ENCODE measurements at places on chromosomes 1 and 21.

DNA sequence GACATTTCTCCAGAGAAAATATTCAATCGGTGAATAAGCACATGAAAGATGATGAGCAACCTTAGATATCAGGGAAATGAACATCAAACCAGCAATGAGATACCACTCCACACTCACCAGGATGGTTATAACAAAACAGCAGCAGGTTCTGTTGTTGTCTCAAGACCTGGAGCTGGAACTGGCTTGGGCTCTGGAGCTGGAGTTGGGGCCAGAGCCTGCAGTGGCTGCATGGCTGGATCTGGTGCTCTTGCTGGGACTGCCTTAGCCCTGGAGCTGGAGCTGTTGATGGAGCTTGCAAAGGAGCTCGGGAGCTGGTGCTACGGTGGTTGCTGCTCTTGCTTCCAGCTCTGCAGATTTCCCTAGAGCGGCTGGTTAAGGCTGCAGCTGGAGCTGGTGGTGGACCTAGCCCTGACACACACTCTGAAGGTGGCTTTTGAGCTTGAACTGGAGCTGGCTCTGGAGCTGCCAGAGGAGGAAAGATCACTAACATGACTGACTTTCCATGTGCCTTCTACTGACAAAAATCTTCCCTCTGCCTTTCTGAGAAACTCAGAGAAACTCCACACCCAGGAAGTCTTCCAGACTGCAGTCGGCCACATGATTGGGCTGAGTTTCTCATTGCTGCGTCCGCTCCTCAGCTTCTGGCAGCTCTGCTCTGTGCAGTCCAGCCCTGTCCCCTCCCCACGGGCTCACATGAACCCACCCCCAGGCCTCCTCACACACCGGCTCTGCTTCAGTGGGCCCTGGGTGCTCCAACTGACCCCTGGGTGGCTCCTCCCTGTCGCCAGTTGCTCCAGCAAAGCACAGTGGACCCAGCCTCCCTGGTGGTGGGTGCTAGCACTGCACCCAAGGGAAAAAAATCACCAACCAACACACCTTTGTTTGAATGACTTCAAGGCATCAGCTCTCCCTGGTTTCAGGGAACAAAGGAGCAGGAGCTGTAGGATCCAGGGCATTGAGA, 139.1 kb upstream of the FMN2 start:
- no peak for DNase-seq

DNA sequence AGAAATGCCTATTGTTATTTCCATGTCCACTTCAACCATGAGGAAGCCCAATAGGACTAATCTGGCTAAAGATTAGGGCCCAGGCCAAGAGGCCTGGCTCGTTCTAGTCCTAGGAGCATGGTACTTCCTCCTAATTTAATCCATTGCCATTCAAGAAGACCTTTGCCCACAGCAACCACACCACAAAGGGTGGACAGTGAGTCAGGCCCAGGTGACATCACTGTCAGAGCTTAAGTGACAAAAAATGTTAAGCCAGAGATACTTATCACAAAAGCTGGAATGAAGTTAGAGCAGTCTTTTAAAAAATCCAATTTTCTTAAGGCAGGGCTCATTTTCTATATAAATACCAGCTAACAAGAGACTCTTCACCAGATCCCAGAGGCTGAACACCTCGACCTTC, at the start of gene SPRR3:
Gene SPRR3, plus strand, starts transcription at position 368 of the 400 bp plus-strand sequence. CDS start 1,272 bp downstream, outside the sequence.
- no peak for DNase-seq

GRCh38 chr1:58803858-58804257, 20.0 kb upstream of the JUN start:
- DNase-seq = no peak

- no peak for DNase-seq
These were observed 12.4 kb downstream of the TMCC2 start for GRCh38 chr1:205240118-205240517.

- no peak for DNase-seq
These were observed 626.9 kb upstream of the ADGRL4 start for GRCh38 chr1:79633456-79633855.

- no peak for DNase-seq
These were observed 78.6 kb downstream of the PDE9A start for GRCh38 chr21:42732033-42732410.

DNA sequence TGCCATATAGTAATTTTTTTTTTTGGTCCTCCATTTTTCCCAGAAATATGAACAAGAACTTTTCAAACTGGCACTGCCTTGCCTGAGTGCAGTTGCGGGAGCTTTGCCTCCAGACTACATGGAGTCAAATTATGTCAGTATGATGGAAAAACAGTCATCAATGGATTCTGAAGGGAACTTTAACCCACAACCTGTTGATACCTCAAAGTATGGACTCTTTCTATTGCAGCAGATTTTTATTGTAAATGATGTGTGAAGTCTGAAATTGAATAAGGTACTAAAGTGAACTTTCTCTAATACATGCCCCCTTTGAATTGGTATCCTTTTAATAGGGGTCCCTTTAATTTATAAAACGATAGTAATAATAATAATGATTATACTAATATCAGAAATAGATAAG, 234.9 kb downstream of the ZP4 start:
- DNase-seq = no peak

DNA sequence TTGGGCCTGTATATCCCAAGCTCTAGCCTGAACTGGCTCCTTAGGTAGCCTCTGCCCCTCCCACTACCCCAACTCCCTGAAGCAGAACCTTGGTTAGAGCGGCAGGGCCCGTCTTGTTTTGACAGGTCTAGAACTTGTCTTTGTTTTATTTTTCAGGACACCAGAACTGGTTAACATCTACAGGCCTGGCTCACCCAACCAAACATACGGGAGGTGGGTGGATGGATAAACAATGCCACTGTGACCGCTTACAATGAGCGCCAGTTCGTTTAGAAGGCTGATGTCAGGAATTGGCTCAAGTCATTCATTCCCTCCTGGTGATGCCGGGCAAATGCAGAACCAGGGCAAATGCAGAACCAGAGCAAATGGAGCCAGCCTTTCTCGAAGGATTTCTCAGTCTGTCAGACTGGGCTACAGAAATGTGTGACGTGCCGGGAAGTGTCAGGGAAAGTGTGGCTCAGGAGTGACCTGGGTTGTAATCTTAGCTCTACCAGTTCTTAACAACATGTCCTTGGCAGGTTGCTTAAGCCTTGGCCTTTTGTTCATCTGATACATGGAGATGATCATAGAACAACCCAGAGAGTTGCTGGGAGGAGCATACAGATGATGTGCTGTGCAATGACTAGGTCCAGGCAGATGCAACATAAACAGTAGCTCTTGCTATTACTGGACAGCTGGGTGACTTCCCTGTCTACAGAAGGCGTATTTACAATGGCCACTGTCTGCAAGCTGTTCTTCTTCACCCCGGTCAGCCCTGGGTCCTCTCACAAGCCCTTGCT, 30.5 kb upstream of the BTG2 start:
- no peak for DNase-seq

DNA sequence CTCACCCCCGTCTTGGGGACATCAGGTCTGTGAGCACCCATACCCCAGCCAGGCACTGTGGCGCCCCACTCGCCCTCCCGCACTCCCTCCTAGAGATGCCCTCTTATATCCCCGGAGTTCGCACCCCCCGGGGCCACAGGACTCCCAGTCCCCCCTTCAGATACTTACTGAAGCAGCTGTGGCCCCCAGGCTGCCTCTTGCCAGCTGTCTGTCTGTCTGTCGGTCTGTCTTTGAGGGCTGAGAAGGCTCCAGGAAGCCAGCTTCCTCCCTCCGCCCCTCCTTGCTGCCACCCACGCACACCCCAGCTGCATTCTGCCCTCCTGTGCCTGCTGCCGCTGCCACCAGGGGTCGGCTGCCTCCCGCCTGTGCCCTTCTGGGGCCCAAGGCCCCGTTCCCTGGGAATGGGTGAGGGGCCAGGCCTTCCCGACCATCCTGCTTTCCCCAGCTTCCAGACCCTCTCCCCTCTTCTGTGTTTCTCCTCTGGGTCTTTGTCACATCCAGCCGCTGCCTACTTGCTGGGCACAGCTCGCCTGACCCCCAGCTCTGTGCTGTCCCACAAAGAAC, at the start of gene PTPN7:
Gene PTPN7, minus strand, starts transcription at position 226 of the 564 bp plus-strand sequence. CDS start 1,200 bp downstream, outside the sequence.
- DNase-seq = no peak

DNA sequence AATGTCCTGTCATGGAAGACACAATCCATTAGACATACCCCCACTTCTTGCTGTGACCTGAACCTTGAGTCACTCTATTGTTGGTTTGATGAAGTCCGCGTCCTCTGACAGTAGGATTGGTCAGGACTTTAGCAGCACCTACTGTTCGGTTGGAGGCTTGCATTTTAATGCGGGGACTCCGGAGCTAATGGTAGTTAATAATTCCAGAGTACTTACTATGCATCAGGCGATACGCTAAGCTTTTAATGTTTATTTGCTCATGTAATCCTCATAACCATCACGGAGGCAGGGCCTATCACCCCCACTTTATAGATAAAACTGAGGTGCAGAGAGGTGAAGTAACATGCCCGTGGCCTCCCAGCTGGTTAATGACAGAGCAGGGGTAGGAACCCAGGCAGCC, 7.9 kb upstream of the ELF3 start:
- DNase-seq = no peak

DNA sequence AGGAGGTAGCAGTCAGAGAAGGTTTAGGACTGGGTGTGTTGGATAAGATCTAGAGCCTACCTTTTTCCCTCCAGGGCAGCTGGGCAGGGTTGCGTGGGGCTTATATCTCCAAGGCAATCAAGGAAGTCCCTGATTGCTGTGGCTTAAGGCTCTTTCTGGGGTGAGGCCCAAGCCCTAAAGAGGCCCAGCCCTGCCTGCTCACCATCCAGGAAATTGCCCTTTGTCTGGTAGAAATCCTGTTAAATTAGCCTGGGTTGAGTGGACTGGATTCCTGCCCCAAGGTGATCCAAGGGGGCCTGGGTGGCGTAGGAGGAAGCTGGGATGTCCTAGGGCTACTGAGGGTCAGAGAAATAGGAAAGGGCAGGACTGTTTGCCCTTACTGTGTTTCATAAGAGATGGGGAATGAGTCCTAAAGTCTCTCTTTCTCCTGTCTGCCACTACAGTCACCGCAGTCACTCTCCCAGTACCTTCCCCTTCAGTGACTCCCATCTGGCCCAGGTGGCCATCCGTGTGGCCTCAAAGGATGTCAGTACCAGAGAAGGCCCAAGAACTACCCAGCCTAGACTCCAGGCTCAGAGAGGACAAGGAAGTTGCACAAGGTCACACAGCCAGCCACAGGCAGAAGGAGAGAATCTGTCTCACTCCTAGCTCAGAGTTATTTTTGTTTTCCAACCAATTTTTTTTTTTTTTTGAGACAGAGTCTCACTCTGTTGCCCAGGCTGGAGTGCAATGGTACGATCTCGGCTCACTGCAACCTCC, 25.8 kb downstream of the MFSD2A start:
- DNase-seq = no peak

DNA sequence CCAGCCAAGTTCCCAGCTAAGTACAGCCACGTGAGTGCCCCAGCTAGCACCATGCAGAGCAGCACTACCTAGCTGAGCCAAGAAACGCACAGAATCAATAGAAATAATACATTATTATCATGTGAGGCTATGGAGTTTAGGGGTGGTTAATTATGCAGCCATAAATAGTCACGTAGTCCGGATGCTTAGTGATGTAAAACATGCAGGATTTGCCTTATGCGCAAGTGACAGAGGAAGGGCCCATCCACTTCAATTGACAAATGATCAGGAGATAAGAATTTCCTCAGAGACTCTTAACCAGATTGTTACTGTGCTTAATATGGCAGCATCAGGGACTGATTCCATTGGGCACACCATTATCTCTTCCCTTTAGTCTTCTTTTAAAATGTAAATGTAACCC, 44.8 kb upstream of the DUSP10 start:
- no peak for DNase-seq

- DNase-seq = no peak
These were observed 10.8 kb upstream of the EXTL1 start for GRCh38 chr1:26010825-26011224.

GRCh38 chr1:116808848-116809508, 54.7 kb downstream of the CD2 start:
- DNase-seq = no peak

GRCh38 chr1:160359559-160360226, 7.2 kb upstream of the NHLH1 start:
- no peak for DNase-seq

- DNase-seq = no peak
These were observed 64.1 kb downstream of the LRRC8D start for GRCh38 chr1:89884718-89885596.

- no peak for DNase-seq
These were observed 38.4 kb downstream of the SPEN start for GRCh38 chr1:15885701-15886610.

- DNase-seq = no peak
These were observed 31.7 kb upstream of the CACYBP start for GRCh38 chr1:174967845-174968705.

DNA sequence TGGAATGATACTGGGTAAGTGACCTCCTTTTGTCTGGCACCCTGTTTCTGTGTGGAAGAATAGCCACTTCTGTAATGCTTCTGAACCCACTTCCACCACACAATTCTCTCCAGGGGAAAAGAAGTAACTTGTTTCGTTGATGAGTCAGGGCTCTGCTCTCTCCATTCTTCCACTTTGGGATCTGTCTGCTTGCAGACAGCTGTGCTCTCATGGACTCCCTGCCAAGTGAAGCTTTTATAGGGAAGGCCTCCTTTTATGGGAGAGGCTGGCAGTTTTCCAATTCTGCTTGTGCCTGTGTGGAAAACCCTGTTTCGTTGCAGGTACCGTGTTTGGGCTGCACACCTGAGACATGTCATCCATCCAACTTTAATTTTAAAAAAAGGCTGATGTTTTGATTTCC, 130.7 kb downstream of the GIPC2 start:
- DNase-seq = no peak

- DNase-seq = no peak
These were observed 80.2 kb downstream of the VPS13D start for GRCh38 chr1:12309783-12310742.

DNA sequence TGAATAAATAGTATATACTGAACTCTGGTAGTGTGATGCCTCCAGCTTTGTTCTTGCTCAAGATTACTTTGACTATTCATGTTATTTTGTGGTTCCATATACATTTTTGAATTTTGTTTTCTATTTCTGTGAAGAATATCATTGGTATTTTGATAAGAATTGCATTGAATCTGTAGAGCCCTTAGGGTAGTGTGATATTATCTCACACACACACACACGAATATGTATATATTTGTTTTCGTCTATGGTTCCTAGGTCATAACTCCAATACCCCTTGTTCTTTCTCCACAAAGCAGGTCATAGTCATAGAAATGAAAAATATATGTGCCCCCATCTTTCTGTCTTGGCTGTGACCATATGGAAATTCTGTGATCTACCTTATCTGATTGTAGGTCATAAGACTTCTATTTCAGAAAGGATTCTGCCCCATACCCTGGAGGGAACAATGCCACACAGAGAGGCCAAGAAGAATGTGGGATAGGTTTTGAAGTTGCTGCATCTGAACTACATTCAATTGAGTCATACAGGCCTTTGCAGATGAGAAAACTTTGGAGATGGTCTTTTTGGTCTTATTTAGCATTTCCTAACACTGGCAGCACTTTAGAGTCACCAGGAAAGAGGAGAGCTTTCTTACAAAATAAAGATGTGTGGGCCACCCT, 32.0 kb upstream of the GBP5 start:
- no peak for DNase-seq

Data from NCI-H1930 (cell line).